Ureter (tissue), 1 donor: ENCODE measurements at places on chromosomes 5 and 9.

- DNase-seq = no peak
Observed at GRCh38 chr5:15827741-15828140, 327.8 kb downstream of the FBXL7 start.

DNA sequence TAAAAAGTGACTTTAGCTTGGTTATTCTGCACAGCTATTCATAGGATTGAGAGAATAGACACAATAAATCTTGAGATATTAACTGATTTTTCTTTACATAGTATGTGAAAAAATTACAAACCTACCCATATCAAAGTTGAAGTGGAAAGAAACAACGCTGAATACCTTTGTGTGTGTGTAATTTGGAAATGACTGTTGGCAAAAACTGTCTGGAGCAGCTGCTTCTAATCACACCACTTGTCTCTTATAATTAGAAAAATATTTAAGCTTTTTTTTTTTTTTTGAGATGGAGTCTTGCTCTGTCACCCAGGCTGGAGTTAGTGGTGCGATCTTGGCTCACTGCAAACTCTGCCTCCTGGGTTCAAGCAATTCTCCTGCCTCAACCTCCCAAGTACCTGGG lies 110.8 kb upstream of the POC5 start:
- DNase-seq = no peak

- no peak for DNase-seq
Observed at GRCh38 chr5:156245895-156246294, 81.1 kb upstream of the SGCD start.

GRCh38 chr5:130890610-130891009 lies 274.4 kb downstream of the HINT1 start:
- no peak for DNase-seq

DNA sequence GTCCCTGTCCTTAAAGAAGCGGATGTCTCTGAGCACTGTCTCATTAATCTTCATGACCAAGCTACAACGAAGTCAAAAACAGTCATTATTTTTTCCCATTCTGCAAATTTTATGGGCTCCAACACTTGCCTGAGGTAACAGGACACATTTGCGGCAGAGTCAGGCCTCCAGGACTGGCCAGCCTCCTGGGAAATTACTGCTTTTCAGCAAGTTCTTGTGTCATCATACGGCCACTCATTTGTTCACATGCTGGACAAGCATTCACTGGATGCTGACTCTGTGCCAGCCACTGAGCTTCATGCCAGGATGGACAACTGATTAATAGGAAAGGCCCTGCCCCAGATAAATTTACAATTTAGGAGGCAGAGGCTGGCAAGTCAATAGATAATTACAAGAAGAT lies 305.7 kb downstream of the ACTL7B start:
- no peak for DNase-seq

DNA sequence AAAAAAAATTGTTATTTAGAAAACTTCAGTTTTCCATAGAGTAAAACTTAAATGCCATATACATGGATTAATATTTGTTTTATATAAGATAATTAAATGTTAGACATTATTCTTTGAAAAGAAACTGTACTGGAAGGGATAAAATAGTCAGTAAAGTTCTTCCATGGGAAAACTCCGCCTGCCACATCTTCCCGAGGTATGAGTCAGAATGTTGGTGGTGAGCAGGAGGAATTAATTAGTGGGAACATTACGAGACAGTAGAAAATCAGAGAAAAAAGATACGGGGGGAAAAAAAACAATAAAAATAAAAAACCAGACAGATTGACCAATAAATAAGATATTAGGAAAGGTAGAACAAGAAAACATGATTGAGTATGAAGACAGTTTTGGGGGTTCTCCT lies 930.3 kb upstream of the C9orf72 start:
- no peak for DNase-seq

DNA sequence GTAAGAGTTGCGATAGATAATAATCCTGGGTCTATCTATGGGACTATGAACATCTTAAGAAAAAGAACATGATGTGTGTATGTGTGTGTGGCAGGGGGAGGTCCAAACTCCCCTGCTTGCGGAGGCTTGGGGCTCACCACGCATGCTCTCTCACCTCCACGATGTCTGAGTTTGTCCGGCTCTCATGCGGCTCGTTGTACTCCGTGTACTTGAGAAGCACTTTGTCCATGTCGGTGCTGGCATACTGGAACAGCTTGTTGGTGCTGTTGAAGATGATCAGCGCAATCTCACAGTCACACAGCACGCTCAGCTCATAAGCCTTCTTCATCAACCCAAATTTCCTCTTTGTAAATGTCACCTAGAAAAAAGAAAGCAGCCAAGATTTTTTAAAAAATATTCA lies 78.5 kb downstream of the MEF2C start:
- no peak for DNase-seq

- no peak for DNase-seq
Observed at GRCh38 chr5:178198706-178199105, 5.6 kb upstream of the HNRNPAB start.

DNA sequence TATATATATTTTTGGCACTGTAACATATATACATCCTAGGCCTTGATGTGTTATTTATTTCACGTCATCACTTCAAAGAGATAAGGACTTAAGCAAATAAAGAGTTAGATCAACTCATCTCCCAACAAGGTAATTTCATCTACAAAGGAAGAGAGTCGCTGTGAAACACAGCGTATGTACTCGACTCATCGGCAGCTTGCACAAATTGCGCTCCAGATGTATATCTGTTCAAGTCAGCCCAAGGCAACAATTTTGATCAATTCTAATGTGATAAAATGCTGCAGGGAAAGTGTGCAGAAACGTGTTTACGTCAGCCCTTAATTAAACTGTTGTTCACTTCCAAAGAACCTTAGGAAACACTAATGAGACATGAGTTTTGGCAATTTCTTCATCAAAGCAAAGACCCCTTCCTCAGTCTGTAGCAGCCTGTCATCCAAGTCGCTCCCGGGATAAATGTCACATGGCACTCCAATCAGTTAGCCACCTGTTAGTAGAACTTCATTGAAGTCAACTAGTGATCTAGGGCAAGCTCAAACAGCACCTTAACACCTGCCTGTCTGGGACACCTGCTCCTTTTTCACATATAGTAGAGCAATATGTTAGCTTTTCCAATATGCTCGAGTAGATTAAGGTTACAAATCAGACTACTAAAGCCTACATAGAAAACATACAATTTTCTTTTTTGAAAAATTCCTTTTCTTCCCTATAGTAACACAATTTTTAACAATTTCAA lies 182.4 kb downstream of the NFIB start:
- no peak for DNase-seq

GRCh38 chr5:160496334-160496733 lies 74.7 kb downstream of the PTTG1 start:
- DNase-seq = no peak

DNA sequence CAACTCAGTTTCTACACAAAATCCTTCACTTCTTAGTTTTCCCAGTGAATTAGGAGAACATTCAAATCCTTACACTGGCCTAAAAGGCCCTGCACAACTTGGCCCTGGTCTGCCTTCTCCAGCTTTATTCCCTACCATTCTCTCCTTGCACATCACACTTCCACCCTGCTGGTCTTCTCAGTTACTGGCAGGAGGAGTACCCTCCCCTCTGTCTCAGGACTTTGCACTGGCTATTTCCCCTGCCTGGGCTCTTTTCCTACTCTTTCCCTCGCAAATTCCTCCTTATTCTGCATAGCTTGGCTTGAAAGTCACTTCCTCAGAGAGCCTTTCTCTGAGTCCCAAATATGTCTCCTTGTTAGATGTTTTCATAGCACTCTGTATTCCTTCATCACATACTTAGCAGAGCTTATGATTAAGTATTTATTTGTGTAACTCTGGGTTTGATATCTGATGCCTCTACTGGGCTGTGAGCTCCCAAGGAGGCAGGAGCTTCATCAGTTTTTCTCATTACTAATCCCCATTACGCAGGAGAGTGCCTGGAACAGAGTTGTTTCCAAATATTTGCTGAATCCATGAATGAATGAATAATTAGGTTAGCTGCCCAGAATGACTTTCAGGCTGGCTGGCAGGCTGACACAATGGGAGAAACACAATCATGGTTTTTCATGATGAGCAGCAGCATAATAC lies 159.8 kb upstream of the KLF9 start:
- no peak for DNase-seq

DNA sequence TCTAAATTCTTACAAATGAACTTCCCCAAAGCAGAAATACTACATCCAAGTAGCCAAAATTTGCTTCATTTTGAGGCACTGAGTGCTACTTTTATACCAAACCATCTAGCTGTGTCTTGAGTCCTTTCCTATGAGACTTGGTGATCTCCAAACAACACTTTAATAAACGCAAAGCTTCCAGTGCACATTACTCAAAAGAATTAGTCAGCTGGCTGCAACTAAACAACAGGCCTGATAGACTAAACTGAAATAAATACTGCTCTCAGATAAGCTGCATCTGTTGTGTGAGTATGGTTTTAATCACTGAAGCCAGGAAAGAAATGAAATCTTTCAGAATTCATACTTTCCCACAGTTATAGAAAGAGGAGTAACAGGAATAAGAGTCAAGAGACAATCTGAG lies 80.3 kb downstream of the VCAN start:
- DNase-seq = no peak

GRCh38 chr5:72692231-72692637 lies 124.2 kb upstream of the TNPO1 start:
- DNase-seq = no peak

DNA sequence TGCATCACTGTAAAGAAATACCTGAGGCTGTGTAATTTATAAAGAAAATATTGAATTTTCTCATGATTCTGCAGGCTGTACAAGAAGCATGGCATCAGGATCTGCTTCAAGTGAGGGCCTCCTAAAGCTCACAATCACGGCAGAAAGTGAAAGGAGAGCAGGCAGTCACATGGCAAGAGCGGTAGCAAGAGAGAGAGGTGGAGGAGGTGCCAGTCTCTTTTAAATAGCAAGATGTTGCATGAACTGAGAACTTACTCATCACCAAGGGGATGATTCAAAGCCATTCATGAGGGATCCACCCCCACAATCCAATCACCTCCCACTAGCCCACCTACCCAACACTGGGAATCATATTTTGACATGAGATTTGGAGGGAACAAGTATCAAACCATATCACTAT lies 184.5 kb upstream of the PAPPA start:
- no peak for DNase-seq

DNA sequence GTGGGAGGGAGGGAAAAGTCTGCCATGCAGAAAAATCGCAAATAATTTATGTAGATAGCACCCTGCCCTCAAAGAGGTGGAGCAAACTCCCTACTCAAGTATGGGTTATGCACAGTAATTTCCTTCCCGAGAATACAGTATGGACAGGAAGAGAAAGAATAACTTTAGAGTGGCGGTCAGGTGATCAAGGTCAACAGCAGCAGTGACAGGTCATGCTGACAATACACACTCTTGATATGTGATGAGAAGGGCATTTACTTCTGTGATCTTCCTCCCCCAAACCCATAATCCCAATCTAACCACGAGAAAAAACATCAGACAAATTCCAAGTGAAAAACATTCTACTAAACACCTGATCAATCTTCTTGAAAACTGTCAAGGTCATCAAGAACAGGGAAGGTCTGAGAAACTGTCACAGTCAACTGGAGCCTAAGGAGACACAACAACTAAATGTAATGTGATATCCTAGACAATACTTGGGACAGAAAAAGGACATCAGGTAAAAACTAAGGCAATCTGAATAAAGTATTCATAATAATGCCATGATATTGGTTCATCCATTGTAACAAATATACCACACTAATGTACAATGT lies 11.7 kb downstream of the BICD2 start:
- no peak for DNase-seq

DNA sequence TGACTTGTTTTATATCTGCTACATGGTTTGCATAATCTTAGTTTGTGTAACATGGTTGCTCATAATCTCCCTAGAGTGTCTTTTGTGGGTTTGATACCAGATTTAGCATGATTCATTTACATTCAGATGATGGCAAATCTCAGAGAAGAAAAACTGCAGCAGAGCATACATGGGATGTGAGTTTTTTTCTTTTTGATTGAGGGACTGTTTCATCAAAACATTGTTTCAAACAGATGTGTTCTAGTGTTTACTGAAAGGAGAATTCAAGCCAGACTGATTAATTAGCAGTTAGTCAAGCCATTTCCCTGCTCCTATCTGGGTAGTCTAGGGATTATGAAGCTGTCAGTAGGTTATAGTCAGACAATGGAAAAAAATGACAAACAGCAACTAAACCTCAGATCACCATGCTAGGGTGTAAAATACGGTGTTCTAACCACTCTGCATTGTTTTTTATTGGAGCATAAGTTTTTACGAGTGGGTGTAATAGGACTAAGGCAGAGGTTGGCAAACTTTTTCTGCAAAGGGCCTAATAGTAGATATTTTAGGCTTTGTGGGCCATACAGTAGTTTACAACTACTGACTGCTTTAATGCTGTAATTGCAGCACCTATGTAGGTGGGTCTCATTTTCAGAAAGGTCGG lies 10.5 kb upstream of the GDNF start:
- DNase-seq = no peak

GRCh38 chr5:138033907-138034306 lies 1.0 kb upstream of the FAM13B start:
- no peak for DNase-seq

DNA sequence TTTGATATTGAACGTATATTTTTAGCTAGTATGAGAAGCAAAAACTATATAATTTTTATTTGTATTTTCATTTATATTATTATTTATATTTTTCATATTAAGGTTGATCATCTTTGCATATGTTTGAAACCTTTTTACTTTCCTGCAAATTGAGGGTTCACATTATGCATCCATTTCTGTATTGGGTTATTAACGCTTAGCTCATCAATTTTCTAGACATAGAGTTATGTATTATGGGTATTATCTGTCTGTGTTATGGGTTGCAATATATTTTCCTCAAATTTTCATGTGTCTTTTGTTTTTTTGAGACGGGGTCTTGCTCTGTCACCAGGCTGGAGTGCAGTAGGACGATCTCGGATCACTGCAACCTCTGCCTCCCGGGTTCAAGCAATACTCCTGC lies 2377.0 kb upstream of the WWC1 start:
- DNase-seq = no peak

DNA sequence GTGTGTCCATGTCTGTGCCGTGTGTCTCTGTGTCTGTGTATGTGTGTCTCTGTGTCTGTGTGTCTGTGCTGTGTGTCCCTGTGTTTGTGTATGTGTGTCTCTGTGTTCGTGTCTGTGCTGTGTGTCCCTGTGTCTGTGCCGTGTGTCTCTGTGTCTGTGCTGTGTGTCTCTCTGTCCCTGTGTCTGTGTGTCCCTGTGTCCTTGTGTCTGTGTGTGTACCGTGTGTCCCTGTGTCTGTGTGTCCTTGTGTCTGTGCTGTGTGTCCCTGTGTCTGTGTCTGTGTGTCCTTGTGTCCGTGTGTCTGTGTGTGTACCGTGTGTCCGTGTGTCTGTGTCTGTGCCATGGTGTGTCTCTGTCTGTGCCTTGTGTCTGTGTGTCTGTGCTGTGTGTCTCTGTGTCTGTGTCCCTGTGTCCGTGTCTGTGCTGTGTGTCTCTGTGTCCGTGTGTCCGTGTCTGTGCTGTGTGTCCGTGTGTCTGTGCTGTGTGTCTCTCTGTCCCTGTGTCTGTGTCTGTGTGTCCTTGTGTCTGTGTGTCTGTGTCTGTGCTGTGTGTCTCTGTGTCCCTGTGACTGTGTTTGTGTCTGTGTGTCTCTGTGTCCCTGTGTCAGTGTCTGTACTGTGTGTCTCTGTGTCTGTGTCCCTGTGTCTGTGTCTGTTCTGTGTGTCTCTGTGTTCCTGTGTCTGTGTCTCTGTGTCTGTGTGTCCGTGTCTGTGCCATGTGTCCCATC lies 23.2 kb downstream of the CACNA1B start:
- no peak for DNase-seq

GRCh38 chr9:69882998-69883565 lies 62.5 kb downstream of the CFAP95 start:
- no peak for DNase-seq

GRCh38 chr5:148626081-148626613 lies 28.2 kb downstream of the HTR4 start:
- no peak for DNase-seq

GRCh38 chr9:116695438-116695837 lies 8.3 kb downstream of the TRIM32 start:
- no peak for DNase-seq
